ENCODE measurements at places on chromosomes 5 and 9. TPM values are rescaled to one million over a fixed set of nuclear protein-coding genes. Genes with fewer than 3 reads are reported as not detected.

GRCh38 chr5:132055441-132055807, 5.0 kb upstream of the IL3 start:
- no peak overlapping the region for H3K4me3 ChIP-seq
- H3K27ac ChIP-seq = no peak overlapping the region
- no peak for DNase-seq
- H3K27me3 ChIP-seq = no peaks in the 10 kb centered on the region
- no peaks in the 10 kb centered on the region for H3K36me3 ChIP-seq

- H3K27me3 ChIP-seq = no peaks in the 10 kb centered on the region
- H3K4me1 ChIP-seq = no peaks in the 10 kb centered on the region
- H3K27ac ChIP-seq = no peak overlapping the region
- no peak overlapping the region for H3K4me3 ChIP-seq
- peaks cover 9% of the 10 kb centered on the region for H3K36me3 ChIP-seq
- peak; percentile 29 for DNase-seq
These were observed 43.7 kb downstream of the SLC36A1 start for GRCh38 chr5:151491062-151491461.

DNA sequence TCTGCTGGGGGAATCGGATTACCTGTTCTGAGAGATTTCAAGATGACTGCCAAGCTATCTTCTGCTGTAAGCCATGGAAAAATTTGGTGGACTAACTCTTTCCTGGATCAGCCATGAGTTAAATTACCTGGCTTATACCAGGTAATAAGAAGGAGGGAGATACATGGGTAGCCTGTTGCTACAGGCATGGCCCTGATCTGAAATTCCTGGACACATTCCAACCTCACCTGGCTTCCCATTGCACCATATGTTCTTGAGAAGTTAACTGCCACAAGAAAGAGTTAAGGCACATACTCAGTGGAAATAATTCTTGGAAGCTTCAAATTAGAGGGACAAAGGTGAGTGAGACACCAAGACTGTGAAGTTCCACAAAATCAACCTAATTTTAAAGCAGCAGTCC, 371.3 kb downstream of the ACTL7B start:
- H3K4me3 ChIP-seq = no peak overlapping the region
- DNase-seq = no peak
- no peaks in the 10 kb centered on the region for H3K27me3 ChIP-seq
- no peaks in the 10 kb centered on the region for H3K36me3 ChIP-seq

DNA sequence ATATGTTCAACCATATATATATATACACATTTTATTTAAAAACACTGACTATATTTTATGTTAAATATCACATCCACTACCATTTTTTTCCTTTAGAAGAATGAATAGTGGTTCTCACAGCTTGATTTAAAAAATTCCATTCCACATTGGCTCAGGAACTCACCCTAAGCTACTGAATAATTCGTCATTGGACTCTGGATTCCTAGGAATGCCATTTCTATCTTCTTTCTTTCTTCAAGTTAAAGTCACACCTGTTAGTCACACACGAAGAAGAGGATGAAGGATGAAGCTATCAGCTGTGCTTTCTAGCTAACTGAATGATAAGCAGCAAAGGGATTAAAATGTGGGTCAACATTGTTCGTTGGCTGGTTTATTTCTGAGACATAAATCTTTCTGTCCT, 7.9 kb downstream of the ELOVL7 start:
- DNase-seq = no peak
- H3K36me3 ChIP-seq = no peaks in the 10 kb centered on the region
- H3K27me3 ChIP-seq = no peaks in the 10 kb centered on the region
- H3K4me3 ChIP-seq = no peak overlapping the region
- no peaks in the 10 kb centered on the region for H3K4me1 ChIP-seq

- H3K4me1 ChIP-seq = no peaks in the 10 kb centered on the region
- no peak overlapping the region for H3K27ac ChIP-seq
- no peak overlapping the region for H3K4me3 ChIP-seq
- DNase-seq = no peak
- H3K36me3 ChIP-seq = no peaks in the 10 kb centered on the region
These were observed 378.1 kb upstream of the TLE4 start for GRCh38 chr9:79193501-79194223.

DNA sequence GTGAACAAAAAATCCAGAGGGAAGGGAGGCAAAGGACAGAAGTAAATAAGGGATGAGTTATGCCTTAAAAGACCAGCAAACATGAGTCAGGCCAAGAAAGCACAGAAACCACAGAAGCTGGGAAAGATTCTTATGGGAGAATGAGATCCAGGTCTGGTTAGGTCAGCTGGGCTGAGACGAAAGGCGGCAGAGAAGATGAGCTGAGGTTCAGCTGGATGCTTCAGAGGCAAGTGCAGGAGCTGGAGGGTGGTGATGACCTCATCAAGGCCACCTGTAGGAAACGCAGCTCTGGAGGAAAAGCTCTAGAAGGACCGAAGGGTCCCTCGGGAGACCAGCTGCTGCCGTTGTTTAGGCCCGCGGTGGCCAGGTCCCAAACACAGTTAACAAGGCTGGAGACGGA, 152.0 kb downstream of the MYO10 start:
- no peak for DNase-seq
- H3K27me3 ChIP-seq = no peaks in the 10 kb centered on the region
- no peaks in the 10 kb centered on the region for H3K4me1 ChIP-seq
- H3K36me3 ChIP-seq = no peaks in the 10 kb centered on the region
- H3K4me3 ChIP-seq = no peak overlapping the region

GRCh38 chr9:76932757-76933156, 26.8 kb upstream of the PRUNE2 start:
- H3K4me1 ChIP-seq = no peaks in the 10 kb centered on the region
- H3K4me3 ChIP-seq = no peak overlapping the region
- DNase-seq = peak; percentile 38
- no peak overlapping the region for H3K27ac ChIP-seq
- no peaks in the 10 kb centered on the region for H3K27me3 ChIP-seq

DNA sequence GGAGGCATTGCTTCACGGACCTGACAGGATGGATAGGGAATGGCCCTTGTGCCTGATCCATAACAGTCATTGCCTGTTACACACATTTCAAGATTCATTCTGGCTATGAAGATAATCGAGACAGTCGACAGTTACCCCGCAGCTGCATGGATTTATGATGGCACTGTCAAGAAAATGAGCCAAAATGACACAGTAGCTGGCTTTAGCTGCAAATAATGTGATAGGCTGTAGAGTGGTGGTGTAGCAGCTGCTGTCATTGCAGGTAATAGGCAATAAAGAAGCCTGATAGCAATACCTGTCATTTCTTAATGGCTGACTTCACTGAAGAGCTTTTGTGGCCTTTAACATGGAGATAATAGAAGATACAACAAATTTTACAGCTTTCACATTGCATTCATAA, 1085.2 kb upstream of the ARRDC3 start:
- no peaks in the 10 kb centered on the region for H3K36me3 ChIP-seq
- DNase-seq = no peak
- H3K27ac ChIP-seq = no peak overlapping the region
- no peaks in the 10 kb centered on the region for H3K27me3 ChIP-seq
- no peaks in the 10 kb centered on the region for H3K4me1 ChIP-seq

DNA sequence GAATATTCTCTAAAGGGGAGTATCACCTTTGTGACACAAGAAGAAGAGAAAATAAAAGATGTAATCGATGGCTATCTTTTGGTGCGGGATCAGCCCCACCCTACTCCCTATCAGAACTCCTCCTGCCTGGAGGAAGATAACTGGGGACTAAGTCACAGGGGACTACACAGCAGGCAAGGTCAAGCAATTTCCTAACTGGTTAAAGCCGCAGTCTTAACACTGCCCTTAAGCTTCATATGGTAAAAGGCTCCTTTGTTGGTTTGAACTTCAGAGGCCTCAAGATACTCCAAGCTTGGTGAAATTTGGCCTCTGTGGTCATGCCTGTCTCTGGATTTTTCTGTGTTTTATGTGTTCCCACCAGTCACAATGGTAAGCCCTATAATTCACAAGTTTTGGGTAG, 1.3 kb upstream of the SHISAL2B start:
- DNase-seq = no peak
- no peak overlapping the region for H3K4me3 ChIP-seq
- H3K36me3 ChIP-seq = no peaks in the 10 kb centered on the region
- no peaks in the 10 kb centered on the region for H3K4me1 ChIP-seq

DNA sequence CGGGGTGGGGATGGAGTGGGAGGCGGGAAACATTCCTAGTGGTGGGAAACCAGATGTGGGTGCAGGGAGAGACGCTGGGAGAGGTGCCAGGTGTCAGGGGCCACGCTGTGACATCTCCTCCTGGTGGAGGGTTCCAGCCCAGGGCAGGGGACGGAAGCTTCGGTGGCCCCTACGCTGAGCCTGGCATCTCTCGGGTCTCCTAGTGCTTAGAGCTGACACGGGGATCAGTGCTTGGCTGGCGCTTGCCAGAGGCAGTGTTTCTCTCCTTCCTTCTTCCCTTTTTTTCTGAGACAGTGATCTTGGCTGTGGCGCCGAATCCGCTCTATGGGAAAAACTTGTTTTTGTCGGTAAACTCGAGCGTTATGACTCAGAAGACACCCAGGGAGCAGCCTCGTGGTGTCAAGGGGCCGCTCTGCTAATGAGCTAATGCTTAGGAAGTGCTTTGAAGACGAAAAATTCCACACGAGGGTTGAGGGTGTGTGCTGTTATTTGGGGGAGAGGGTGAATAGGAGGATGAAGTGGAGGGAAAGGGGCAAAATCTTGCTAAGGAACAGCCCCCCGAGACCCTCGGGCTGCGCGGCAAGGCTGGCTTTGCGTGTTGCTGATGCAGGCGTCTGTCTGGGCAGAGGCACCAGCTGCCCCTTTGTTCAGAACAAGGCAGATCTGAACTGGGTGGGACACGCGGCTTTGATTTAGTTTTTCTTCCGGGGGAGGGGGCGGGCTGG, 20.4 kb upstream of the IER5L start:
- H3K4me1 ChIP-seq = no peaks in the 10 kb centered on the region
- H3K27ac ChIP-seq = no peak overlapping the region
- H3K4me3 ChIP-seq = no peak overlapping the region

GRCh38 chr5:144122081-144122480, 48.4 kb downstream of the YIPF5 start:
- H3K4me1 ChIP-seq = no peaks in the 10 kb centered on the region
- no peak for DNase-seq
- H3K36me3 ChIP-seq = no peaks in the 10 kb centered on the region
- no peak overlapping the region for H3K27ac ChIP-seq

DNA sequence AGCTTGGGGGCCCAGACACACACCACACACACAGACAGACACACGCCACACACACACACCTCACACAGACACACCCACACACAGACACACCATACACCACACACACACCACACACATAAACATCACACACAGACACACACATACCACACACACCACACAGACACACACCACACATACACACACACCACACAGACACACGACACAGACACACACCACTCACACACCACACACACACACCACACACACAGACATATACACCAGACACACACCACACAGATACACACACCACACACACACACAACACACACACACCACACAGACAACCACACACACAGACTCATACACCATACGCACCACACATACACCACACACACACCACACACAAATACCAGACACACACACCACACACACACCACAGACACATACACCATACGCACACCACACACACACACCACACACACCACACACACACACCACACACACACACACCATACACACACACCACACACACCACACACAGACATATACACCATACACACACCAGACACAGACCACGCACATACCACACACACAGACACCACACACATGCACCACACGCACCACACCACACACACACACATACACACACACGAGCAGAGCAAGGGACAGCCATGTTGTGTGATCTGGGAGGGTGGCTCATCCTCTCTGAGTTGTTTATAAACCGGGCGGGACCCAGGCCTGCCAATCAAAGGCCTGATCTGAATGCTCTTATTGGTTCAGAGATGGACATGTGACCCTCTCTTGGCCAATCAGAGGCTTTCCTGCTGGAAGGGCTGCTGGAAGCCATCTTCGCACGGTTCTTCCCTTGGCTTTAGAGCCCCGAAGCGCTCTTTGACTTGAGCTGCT, 148.3 kb downstream of the GAPVD1 start:
- no peak overlapping the region for H3K4me3 ChIP-seq
- no peaks in the 10 kb centered on the region for H3K4me1 ChIP-seq
- H3K27me3 ChIP-seq = no peaks in the 10 kb centered on the region
- DNase-seq = no peak
- H3K27ac ChIP-seq = no peak overlapping the region

GRCh38 chr5:87909382-87909781, 359.3 kb downstream of the TMEM161B start:
- no peak overlapping the region for H3K27ac ChIP-seq
- no peaks in the 10 kb centered on the region for H3K4me1 ChIP-seq
- H3K36me3 ChIP-seq = no peaks in the 10 kb centered on the region
- H3K4me3 ChIP-seq = no peak overlapping the region
- no peaks in the 10 kb centered on the region for H3K27me3 ChIP-seq

DNA sequence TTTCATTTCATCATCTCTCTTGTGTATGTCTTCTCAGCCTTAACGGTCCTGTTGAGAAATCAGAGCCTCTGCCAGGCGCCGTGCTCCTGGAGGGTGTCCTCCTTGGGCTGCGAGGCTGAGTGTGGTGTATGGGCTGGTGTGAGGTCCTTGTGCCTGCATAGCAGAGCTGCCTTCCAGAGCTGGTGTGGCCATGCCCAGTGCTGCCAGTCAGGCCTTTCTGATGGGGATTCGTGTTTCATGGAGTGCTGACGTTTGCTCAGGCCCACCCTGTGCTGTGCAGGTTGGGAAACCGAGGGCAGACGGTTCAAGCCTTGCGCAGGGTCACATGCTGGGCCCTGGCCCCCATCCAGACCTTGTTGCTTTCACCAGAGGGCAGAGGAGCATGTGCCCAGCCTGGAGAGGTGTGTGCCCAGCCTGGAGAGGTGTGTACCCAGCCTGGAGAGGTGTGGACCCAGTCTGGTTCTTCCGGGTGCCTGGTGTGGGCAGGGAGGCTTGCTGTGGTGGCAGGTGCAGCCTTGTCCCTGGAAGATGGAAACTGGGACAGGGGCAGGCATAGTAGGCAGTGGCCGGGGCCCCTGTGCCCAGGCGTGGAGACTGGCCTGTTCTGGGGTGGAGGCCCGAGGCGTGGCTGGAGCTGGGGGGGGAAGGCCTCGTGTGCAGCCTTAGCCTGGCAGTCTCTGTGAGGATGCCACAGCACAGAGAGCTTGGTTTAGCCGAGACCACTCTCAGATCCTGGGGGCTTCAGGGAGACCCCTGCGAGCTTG, 84.0 kb downstream of the RXRA start:
- no peak overlapping the region for H3K4me3 ChIP-seq
- no peak for DNase-seq
- no peaks in the 10 kb centered on the region for H3K36me3 ChIP-seq
- no peaks in the 10 kb centered on the region for H3K27me3 ChIP-seq
- peaks cover 39% of the 10 kb centered on the region for H3K4me1 ChIP-seq
- H3K27ac ChIP-seq = no peak overlapping the region

GRCh38 chr5:163033656-163034055, 403.7 kb upstream of the CCNG1 start:
- no peaks in the 10 kb centered on the region for H3K36me3 ChIP-seq
- H3K4me1 ChIP-seq = no peaks in the 10 kb centered on the region
- no peak for DNase-seq
- no peak overlapping the region for H3K27ac ChIP-seq
- no peak overlapping the region for H3K4me3 ChIP-seq
- no peaks in the 10 kb centered on the region for H3K27me3 ChIP-seq

Gene CAVIN4
- total RNA-seq = 0.13 TPM

Gene SPINK5
- 0.91 TPM for total RNA-seq

Gene ADAMTS13
- 3.1 TPM for total RNA-seq

Gene CRB2
- total RNA-seq = 0.88 TPM

Gene LECT2
- total RNA-seq = not detected

Gene SEMA4D
- total RNA-seq = 147 TPM

Gene OBP2B
- not detected for total RNA-seq

Gene HK3
- total RNA-seq = 21.2 TPM

Gene ANKRD18B
- 0.72 TPM for total RNA-seq

Gene PCDHB9
- 2.4 TPM for total RNA-seq

Gene RANBP6
- 19.5 TPM for total RNA-seq

Data from kidney (tissue), 22 donors.